Activated CD8-positive, alpha-beta memory T cell treated with anti-CD3 and anti-CD28 coated beads for 1 hour (primary cell): ENCODE measurements at places on chromosomes 3 and 15.

DNA sequence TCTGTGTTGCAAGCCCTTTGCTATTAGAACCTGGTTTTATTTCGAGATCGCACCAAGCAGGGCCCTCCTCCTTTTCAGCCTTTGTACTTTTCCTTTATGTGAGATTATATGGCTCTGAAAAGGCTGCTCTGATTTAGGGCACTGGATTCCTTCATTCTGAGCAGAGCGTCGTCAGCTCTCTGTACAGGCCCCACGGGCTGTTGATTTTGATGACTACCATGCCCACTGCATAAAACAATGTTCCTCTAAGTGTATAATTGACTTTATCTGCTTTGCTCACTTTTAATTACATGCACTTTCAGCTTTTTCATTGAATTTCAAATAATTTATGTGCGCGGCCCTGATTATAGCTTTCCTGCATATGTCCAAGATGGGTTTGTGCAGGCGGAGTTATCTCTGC, 4.4 kb upstream of the PSMD6 start:
- DNase-seq, result no peak

DNA sequence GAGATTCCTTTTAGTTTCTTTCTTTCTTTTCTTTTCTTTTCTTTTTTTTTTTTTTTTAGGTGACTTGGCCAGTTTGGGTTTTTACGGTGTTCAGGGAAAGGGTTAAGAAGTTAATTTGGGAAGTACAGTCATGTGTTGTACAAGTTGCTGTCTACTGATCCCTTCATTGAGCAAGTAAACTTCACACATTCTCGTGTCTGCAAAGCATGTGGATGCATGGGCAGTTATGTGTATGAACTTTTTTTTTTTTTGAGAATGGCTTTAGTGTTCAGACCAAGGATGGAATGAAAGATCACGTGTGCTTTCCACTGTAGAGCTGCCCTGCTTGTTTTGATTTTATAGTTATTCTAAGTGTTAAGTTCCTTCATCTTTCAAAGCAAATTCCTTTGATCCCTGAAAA, 132.3 kb downstream of the PGPEP1L start:
- no peak for DNase-seq

DNA sequence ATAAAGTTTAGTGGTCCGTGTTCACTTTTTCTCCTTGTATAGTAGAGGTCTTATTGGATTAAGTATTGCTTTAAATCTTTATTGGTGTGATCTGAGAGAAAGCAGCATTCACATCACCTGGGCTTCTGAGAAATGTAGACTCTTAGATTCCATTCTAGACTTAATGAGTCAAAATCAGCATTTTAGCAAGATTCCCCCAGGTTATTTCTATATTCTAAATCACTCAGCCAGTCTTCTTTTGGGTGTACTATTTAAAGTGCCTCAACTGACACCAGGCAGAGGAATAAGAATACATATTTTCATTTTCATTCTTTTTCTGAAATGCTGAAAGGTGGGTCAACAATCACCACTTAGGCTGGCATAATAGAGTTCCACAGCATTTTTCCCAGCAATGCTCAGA, 481.7 kb downstream of the TUSC7 start:
- DNase-seq, result no peak

GRCh38 chr3:11844891-11845290, 1.8 kb downstream of the TAMM41 start:
- no peak for DNase-seq

GRCh38 chr3:109545746-109546145, 208.4 kb upstream of the DPPA4 start:
- DNase-seq, result no peak

GRCh38 chr3:128725547-128726022, 398 bp upstream of the RAB7A start:
- DNase-seq, result no peak
